ENCODE measurements at places on chromosomes 1 and 21.

- no peak for DNase-seq
These were observed 5.4 kb downstream of the ARHGEF10L start for GRCh38 chr1:17544776-17545350.

DNA sequence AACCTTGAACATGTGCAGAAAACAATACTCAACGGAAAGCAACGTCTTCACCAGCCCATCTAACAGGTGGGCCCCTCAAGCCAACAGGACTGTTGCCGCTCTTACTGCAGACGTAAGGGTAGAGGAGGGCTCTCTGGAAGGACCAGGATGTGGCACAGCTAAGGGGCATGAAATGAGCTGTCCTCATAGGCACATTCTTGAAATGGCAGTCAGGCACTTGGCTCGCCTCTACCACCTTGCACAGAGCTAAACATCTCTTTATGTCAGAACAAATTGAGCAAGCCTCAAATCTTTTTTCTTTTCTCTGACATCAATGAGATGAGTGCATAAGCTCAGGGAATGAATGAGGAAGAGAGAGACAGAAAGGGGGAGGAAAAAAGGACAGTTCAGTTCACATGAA lies 86.4 kb upstream of the ESRRG start:
- DNase-seq: no peak

DNA sequence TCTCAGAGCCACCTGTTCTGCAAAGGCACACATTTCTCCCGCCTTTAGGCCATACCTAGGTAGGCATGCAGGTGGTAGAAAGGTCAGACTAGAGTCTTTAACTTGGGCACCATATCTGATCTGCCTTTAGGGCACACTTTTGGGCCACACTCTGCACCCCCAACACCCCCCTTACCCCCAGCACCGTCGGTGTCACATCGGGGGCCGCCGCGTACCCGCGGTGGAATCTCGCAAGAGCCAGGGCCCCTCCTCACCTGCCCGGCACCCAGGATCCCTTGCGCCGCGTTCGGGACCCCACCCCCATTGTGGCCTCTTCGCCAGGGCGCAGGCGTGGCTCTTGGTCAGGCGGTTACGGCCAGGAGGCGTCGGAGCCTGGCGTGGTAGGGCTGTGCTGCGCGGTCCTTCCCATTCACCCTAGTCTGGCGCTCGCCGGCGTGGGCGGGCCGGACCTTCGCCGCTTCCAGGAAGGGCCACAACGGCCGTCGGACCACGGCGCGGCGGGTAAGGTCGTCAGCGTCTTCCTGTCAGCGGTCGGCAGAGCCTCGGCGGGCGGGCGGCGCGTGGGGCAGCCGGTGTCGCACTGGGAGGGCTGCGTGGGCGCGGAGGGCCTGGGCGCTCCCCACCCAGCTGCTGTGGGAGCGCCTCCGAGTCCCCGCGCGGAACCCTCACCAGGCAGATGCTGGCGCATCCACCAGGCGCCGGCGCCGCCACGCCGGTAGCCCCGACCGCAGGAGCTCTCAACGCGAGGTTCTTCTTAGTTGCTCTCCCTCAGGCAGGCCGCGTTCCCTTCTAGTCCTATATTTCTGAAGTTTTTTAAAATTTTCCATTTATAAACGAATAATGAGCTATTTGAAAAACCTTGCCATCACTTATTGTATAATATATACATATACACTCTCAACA lies at the start of gene DNAH14:
Gene DNAH14 (plus strand): TSS at position 341 of the 903 bp plus-strand sequence. CDS start 23,028 bp downstream, outside the sequence.
- DNase-seq: no peak

GRCh38 chr21:38223893-38224540 lies 32.8 kb upstream of the KCNJ15 start:
- DNase-seq: no peak

GRCh38 chr1:201169203-201169602 lies 14.9 kb upstream of the TMEM9 start:
- DNase-seq: no peak

GRCh38 chr1:116311756-116312680 lies 61.0 kb upstream of the ATP1A1 start:
- no peak for DNase-seq

- no peak for DNase-seq
These were observed 10.0 kb upstream of the TBX15 start for GRCh38 chr1:118998171-118998570.

- no peak for DNase-seq
These were observed 275.7 kb upstream of the C1orf174 start for GRCh38 chr1:4175566-4176405.

DNA sequence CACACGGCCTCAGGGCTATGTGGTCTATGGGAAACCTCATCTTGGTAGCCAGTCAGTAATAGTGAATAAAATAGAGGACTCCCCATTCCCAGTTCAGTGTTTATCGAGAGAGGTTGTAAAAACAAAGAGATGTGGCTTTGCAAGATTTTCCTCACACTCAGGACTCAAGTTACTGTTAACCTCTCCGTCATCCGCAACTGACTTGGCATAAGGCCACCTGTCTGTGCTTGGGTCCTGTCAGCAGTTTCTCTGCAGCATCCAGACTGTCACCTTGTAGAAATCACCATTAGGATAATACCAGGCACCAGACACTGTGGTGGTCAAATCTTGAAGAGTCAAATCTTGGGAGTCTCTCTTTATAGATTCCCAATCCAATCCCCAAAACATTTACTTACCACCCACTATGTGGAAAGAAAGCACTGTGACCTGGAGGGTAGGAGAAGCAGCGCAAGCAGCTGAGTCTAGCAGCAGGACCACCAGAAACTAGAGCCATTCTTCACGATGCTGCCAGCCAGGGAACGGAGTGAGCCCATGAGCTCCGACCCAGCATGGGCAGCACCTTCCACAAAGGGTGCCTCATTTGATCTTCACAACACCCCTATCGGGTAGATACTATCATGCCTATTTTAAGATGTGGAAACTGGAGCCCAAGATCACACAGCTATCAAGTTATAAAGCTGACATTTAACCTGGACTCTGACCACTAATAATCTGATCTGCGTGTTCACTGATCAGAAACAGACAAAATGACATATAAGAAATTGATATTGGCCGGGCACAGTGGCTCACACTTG lies 5.6 kb upstream of the GPR25 start:
- no peak for DNase-seq

GRCh38 chr1:19350566-19350965 lies 38.4 kb downstream of the SLC66A1 start:
- no peak for DNase-seq

GRCh38 chr1:20982316-20982715 lies 194.4 kb downstream of the EIF4G3 start:
- DNase-seq: no peak

DNA sequence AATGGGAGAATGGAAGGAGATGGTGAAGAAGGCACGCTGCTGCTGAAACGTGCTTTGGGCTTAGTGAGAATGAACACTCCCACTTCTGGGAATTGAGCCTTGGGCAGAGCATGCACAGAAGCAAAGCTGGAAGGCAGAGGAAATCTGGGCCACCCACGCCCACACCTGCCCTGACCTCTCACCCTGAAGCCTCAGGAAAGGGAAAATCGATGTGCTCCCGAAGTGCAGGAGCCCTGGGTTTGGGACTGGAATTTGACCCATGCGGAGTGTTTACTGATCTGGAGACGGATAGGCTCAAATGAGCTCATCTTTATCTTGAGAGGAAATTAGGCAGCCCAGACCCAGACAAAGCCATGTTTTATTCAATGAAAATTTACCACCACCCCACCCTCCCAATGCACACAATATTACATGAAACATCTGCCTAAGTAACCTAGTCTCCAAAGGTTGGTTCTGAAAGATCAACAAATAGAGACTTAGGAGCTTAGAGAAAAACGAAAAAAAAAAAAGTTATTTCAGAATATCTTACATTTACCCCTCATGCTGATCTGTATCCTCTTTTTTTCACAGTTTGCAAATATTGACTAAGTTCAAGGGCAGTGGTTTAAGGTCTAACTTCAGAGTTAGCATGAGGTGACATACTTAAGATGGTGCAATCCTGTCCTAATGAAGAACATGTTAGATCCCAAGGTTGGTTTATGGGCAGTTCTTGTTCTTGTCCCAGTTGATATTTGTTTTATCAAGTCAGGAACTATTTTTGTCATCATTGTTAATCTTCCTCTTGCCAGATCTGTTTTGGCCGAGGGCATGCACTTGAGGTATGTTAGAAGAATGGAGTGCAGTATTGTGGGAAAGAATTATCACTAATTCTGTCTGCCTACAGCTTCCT lies 63.0 kb downstream of the PROX1 start:
- no peak for DNase-seq

DNA sequence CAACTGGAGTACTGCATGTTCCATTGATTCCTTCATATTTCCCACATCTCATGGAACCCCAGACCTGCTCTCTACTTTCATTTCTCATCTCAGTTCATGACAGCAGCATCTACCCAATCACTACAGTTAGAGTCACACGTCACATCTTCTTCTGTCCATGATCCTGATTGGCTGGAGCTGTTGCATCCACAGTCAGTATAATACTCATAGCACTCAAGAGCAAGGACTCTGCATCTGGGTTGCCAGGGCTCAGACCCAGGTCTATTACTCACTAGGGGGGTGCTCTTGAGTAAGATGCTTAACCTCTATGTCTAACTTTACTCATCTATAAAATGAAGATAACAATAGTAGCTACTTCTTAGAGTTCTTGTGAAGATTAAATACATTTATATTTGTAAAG lies 4.4 kb upstream of the XPR1 start:
- DNase-seq: no peak

DNA sequence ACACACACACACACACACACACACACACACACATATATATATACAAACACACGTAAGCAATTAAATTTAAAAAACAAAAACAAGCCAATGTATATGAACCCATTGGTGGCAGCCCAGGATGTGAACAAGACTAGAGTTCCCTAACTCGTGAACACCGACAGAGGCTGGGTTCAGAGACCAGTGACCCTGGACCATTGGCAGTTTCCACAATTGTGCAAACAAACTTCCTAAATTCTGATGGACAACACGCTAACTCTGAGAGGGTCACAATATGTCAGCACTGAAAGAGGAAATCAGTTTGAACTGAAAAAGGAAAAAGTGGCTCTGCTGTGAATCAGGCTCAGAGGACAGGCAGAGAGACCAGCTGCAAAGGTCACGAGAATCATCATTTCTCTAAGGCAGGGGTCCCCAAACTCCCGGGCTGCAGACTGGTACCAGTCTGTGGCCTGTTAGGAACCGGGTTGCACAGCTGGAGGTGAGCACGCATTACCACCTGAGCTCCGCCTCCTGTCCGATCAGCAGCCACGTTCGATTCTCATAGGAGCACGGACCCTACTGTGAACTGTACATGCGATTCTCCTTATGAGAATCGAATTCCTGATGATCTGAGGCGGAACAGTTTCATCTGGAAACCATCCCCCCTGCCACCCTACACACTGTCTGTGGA lies 50.5 kb upstream of the ERO1B start:
- no peak for DNase-seq

DNA sequence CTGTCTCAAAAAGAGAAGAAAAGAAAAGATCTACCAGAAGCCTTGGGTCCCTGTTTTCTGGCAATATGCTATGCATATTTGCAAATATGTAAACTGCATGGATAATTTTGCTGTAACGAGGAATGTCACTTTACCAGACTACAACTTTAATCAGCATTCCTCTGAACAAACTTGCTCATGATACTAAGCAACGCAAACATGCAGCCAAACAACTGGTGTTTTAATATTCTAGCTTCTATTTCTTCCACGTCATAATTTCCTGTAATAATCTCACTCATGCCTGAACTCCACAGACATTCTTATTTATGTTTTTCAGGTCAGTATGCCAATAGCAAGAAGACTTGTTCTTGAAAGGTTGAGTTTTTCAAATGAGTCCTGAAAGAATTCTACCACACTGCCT lies 114.1 kb downstream of the SIM2 start:
- no peak for DNase-seq

GRCh38 chr1:220425852-220426251 lies 102.1 kb upstream of the MARK1 start:
- no peak for DNase-seq

DNA sequence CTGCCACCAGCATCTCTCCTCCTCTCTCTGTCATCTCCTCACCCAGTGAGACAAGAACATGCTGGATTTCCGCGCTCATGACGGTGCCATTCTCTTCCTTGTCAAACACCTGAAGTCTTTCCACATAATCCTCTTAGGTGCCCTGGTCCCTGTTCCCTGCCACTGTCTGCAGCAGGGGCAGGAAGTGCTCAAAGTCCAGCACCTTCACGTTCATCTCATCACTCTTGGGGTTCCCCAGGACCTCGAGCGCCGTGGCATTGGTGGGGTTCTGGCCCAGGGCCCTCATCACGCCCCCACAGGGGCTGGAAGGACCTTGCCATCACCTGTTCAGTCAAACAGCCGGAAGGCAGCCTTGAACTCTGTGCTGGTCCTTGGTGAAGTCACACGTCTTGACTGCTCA lies 9.1 kb upstream of the AGPAT3 start:
- DNase-seq: no peak

DNA sequence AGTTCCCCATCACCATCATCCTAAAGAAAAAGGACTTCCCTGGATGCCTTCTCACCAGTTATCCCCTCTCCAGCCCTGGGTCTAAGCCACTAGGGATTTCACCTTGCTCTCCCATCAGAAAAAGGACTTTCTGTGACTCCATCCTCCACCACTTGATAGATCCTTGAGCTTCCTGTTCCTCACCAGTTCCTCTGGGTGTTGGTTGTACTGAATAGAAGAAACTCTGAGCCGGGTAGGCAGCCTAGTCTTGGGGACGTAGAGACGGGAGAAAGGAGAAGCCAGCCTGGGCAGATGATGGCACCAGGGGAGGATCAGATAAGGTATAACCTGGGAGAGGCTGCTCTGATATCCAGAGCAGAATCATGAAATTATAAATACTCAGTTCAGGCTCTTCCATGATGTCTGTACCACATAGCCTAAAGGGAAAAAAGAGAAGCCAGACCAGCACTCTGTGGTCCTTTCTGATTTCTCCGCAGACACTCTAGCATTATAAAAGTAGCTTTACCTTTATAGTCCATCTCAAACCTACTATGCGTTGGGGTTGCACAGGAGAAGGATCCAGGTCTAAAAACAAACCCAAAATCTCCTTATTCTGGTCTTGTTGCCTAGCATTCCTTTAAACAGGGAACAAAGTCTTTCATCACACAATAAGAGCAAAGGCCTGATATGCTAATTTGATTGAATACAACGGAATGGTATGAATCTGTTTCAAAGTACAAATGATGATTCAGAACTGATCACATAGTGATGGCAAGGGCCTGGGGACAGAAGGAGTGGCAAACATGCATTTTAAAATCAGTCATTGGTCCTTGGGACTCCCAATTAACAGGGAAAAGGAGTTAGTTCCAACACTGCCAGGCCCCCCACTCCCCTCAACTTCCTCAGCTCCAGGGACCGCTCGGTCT lies 1.2 kb upstream of the CD34 start:
- no peak for DNase-seq

GRCh38 chr1:90959352-90960206 lies 62.3 kb downstream of the ZNF644 start:
- no peak for DNase-seq

DNA sequence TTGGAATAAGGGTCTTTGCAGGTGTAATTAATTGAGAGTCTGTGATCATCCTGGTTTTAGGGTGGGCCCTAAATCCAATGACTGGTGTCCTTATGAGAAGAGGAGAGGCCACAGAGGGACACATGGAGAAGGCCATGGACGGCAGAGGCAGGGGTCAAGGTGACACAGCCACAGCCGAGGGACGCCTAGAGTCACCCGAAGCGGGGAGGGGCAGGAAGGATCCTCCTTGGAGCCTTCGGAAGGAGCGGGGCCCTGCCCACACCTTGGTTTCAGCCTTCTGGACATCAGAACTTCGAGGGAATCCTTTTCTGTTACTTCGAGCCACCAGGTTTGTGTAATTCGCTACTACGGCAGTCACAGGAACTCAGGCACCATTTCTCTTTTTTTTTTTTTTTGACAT lies 31.1 kb downstream of the RRP1 start:
- no peak for DNase-seq

- no peak for DNase-seq
These were observed at the start of gene SLAMF9 for GRCh38 chr1:159953536-159954515. Gene SLAMF9, minus strand, starts transcription at chr1:159954237. Its CDS starts 100 bp downstream, at chr1:159954137.
